Cerebellum (tissue), 4 donors: ENCODE measurements at places on chromosomes 11 and 22. TPM values are rescaled to one million over a fixed set of nuclear protein-coding genes. Genes with fewer than 3 reads are reported as not detected.

Gene TMEM184B
- 23.8 TPM for total RNA-seq

Gene IFITM10
- total RNA-seq, result 4.5 TPM

Gene PHLDB1
- total RNA-seq, result 93.5 TPM

Gene LDHAL6A
- 0.54 TPM for total RNA-seq

Gene BTG4
- total RNA-seq, result not detected

Gene OR56A1
- 0.27 TPM for total RNA-seq

Gene NXPE2
- 0.45 TPM for total RNA-seq

Gene FAT3
- total RNA-seq, result 64.5 TPM

Gene PLAAT5
- 1.9 TPM for total RNA-seq

Gene TMEM258
- total RNA-seq, result 74.4 TPM

Gene OR5P2
- not detected for total RNA-seq

Gene CCS
- 28.1 TPM for total RNA-seq

Gene OR10D3
- not detected for total RNA-seq

Gene PRDM11
- 10.9 TPM for total RNA-seq

Gene OR51I1
- total RNA-seq, result 0.54 TPM

Gene PEX26
- 22.4 TPM for total RNA-seq

Gene WNT7B
- 39.7 TPM for total RNA-seq

Gene NPAS4
- total RNA-seq, result 0.18 TPM

Gene CLTCL1
- 14.1 TPM for total RNA-seq

Gene OR8H1
- total RNA-seq, result not detected

Gene MPPED2
- total RNA-seq, result 50.4 TPM

Gene CBLIF
- not detected for total RNA-seq

Gene SCGB1A1
- total RNA-seq, result not detected

Gene CRACR2B
- total RNA-seq, result 4.0 TPM

Gene DNAJB7
- total RNA-seq, result not detected

Gene OR51E2
- total RNA-seq, result 0.18 TPM

Gene TBX10
- not detected for total RNA-seq

Gene PAMR1
- total RNA-seq, result 2.4 TPM

Gene APLNR
- 8.6 TPM for total RNA-seq

Gene CD6
- 0.27 TPM for total RNA-seq

Gene ARHGAP32
- total RNA-seq, result 45.3 TPM

Gene PPP6R2
- 49.8 TPM for total RNA-seq

Gene RASD2
- 1.5 TPM for total RNA-seq

Gene SYCE3
- not detected for total RNA-seq

Gene CDC45
- total RNA-seq, result 7.4 TPM

Gene FDXACB1
- total RNA-seq, result 5.2 TPM

Gene THY1
- 22.5 TPM for total RNA-seq

Gene BRSK2
- 38.5 TPM for total RNA-seq

Gene APOL4
- total RNA-seq, result 11.3 TPM

Gene MISFA
- 5.8 TPM for total RNA-seq

Gene KCNC1
- total RNA-seq, result 16.8 TPM

Gene TMEM191B
- 7.0 TPM for total RNA-seq

Gene EMID1
- 8.0 TPM for total RNA-seq

Gene CD44
- total RNA-seq, result 6.0 TPM
